ENCODE measurements at places on chromosomes 11 and 22.

GRCh38 chr11:16226245-16226644 is 130.1 kb downstream of the SOX6 start:
- DNase-seq: no peak

GRCh38 chr11:130763087-130763980 is 152.9 kb downstream of the SNX19 start:
- no peak for DNase-seq

GRCh38 chr22:39353346-39353745 is 3.6 kb downstream of the SYNGR1 start:
- peak; percentile 65 for DNase-seq

DNA sequence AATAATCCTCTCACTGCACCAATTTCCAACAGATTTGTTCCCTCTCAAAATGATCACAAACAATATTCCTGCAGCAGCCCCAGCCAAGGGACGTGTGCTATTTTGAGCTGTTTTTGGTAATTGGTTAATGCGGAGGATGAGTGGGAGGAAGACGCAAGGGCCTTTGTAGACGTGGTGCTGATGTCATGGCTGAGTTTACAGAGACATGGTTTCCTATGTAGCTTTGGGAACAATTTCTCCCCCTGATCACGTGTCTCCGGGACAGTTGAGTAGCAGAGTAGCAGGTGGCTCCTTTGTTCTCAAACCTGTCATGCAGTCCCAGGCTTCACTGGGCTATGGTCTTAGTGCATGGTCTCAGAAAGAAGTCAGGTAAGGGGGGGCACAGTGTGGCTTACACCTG is 183.2 kb upstream of the NECTIN1 start:
- DNase-seq: no peak

GRCh38 chr11:32387411-32387810 is 47.9 kb downstream of the WT1 start:
- no peak for DNase-seq

DNA sequence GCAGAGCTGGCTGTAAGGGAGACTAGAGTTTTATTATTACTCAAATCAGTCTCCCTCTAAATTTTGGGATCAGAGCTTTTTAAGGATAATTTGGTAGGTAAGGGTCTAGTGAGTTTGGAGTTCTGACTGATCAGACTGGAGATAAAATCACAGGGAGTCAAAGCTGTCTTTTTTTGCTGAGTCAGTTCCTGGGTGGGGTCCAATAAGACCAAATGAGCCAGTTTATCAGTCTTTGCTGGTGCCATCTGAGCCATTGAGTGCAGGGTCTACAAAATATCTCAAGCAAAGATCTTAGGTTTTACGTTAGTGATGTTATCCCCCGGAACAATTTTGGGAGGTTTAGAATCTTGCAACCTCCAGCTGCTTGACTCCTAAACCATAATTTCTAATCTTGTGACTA is 935.1 kb upstream of the RAG2 start:
- DNase-seq: no peak

DNA sequence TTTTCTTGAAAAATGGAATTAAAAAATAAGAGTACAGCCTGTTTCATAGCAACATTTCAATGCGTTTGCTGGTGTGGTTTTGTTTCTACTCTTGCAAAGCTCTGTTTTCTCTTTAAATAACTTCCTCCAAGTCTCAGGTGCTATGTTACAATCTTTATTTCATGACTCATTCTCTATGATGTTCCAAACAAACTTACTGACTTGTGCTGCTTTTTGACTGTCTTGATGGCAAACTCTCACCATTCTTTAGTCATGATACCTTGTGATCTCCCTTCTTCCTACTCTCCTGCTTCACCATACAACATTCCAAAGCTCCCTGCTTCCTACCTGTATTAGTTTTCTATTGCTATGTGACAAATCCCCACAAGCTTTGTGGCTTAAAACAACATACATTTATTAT is 166.1 kb downstream of the C11orf91 start:
- DNase-seq: no peak

- no peak for DNase-seq
Observed at GRCh38 chr22:46463435-46464227, 73.8 kb downstream of the CELSR1 start.

DNA sequence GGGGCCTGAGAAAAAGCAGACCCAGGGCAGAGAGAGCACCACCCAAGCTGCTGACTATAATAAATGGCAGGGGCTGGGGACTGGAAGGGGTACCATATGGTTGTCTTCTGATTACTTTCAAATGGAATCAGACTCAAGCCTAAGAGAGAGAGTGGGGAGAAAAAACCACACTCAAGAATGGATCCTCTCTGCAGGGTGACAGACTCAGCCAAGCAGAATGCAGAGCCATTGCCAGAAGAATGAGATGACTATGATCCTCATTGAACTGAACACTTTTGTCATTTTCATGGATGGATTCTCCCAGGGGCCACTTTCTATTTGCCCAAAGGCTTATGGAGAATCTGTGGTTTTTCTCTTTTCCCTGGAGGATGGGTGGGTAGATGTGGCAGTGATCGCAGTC is 8.7 kb downstream of the UBASH3B start:
- DNase-seq: no peak

DNA sequence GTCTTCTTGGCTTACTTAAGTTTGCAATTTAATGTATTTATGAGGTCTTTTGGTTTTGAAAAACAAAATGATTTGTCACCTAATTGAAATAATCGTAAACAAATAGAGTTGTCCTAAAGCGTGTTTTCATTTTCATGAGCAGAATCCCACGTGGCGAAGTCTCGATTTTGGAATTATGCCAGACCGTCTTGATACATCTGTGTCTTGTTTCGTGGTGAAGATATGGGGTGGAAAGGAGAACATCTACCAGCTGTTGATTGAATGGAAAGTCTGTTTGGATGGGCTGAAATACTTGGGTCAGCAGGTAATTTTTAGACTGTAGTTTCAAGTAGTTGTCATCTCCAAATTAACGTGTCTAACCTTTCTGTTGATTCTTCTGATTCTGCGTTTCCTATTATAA is 64.7 kb downstream of the UVRAG start:
- no peak for DNase-seq

DNA sequence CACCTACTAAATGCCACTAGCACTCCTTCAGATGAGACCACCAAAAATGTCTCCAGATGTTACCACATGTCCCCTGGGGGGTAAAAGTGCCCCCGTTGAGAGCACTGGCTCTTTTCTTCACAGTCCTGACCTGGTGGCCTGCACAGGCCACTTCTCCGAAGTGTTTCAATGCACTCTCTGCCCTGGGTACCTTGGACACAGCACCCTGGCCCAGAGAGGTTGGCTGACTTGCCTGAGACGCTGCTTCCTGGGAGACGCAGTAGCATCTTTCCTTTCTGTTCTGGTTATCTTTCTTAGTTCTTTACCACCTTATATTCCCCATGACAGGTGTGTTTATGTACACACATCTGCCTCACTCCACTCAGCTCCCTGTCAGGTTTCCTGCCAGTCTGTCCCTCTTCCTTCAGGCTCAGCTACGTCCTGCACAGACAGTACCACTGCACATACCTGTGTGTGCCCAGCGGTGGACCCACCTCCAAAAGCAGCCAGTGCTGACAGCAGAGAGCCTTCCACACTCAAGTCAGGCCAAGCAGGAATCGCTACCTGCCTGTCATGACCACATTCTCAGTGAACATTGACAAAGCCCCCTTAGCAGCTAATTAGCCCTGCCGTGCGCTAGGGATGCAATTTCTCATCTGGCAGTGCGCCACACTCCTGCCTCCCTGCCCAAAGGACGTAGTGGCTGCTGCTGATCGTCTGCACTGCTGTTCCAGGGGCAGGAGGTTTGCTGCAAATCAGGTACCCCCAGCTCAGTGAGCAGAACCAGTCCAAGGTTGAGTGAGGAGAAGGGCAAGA is 39.0 kb downstream of the FAM83F start:
- no peak for DNase-seq

DNA sequence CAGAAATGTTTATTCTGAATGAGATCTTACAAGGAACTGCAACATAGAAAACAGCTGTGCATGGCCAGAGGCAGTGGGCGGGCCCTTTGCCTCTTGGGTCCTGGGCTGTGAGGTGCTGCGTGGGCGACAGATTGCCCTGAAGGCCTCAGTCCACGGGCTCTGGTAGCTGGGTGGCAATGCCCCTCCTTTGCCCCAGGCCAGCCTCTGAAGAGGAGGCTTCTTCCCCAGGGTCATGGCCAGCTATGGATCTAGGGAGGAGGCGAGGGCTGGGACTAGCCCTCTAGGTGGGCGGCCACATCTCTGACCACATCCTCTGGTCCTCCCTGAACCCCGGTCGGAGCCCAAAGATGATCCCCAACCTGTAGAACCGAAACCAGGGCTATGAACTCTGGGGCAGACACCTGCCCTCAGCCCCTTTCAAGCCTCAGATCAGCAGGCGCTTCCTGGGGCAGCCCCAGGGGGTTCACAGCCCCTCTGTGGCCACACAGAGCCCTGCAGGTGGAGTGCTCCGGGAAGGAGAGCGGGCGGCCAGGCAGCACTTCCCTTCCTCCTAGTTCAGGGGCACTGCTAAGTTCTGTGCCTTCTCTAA is 6.6 kb upstream of the CDC42BPG start:
- peak; percentile 62 for DNase-seq

- DNase-seq: no peak
Observed at GRCh38 chr11:35944503-35945136, 758 bp downstream of the LDLRAD3 start.
